A549 (cell line): ENCODE measurements at places on chromosomes 11 and 22. TPM values are rescaled to one million over a fixed set of nuclear protein-coding genes. Genes with fewer than 3 reads are reported as not detected.
A peak's percentile ranks its signal among the peaks of the same experiment; 100 is the strongest.

DNA sequence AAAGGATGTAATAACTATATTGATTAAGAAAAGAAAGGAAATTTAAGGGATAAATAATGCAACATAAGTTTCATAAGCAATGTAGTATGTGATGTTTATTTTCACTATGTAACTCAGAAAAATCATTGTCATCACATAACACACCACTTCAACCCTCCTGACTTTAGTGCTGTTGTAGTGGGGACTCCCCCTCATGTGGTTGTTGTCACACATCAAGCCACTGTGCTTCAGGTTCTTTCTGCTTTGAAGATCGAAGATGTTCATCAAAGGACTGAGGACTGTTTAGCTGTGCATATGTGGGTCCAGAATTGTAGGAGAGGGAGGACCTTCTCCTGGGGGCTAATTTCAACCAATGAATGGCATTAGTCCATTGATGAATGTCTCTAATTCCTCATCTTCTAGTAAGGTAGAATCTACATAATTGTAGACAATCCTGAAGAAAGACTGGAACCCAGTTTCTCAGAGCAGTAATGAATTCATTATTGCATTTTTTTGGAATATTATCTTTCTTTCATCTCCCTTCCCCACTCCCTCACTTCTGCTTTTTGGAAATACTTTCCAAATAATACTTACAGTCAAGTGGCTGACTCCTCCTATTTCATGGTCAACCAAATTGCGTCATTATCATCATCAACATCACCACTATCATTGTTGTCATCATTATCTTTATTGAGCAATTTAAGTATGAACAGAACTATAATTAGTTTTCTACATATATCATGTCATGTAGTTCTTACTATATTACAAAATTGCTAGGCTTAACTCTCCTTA is 9.8 kb upstream of the CARD16 start:
- no peak for DNase-seq

- DNase-seq: peak; percentile 56
These were observed 62.3 kb downstream of the PPFIBP2 start for GRCh38 chr11:7575841-7576725.

DNA sequence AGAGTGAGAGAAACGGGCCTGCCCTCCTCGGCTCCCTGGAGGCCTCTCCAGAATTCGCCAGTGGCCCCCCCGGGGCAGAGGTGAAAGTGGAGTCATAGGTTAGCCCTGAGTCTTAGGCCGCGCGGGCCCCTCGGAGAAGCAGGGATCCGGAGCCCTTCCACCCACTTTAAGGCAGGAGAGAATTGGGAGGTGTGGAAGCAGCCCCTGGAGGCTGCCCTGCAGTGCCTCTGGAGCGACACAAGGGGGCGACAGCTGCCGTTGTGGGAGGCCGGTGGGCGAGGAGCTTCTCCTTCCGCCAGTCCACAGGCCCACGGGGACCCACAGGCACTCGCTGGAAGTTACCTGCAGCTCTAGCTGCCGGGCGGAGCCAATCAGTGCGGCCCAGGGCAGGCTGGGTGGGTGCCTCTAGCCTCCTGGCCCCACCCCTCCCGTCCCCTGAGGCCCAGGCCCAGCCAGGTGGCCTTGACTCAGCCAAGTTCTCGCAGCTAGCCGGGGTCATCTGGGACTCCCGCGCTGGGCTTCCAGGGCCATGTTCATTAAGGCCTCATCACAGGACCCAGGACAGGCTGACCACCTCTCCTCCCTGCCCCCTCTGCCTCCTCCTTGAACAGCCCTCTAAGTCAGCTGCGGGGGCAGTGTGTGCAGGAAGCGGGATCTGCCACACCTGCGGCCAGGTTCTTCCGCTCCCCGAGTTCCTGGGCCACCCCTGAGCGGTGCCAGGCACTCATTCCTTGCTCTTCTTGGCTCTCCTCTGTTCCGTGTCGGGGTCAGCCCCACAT is 5.0 kb downstream of the DGKZ start:
- DNase-seq: peak; percentile 46

DNA sequence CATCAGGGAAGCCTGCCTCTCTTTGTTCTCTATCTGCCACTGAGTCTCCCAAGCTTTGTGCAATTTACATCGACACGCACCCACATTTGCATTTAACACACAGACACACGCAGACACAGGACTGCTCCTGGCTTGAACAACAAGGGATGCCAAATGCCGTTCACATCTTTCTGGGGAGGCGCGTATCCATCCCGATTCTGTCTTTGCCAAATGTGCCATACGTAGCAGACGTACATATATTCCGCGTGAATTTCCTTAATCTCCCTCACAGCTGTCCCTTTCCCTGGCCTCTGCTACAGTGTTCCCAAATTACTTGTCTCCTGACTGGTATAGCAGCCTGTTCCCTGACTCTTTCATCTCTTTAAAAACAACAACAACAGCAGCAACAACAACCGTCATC is 409.5 kb downstream of the MIAT start:
- no peak for DNase-seq

GRCh38 chr11:66045177-66045639 is 3.8 kb downstream of the GAL3ST3 start:
- DNase-seq: peak; percentile 95

GRCh38 chr11:32434356-32435151 is 785 bp downstream of the WT1 start:
- peak; percentile 52 for DNase-seq

Gene FAM76B
- polyA plus RNA-seq: 11.4 to 14.3 TPM (median 11.8 TPM) in 3 replicates

DNA sequence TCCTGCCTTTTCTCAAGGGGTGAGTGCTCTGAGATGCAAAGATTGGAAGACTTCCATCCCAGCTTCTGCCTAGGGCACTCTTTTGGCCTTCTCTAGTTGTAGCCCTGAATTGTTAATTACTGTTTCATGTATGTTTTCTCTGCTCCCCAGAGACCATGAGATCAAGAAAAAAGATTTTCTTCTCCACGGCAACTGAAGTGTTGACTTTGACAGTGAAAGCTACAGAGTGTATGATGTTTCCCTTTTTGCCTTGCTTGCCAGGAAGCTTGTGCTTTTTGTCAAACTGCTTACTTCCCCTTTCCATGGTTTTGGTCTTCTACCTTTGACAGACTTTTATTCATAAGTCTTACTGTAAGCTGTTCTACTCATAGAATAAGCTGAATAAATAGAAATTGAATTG is 23.3 kb upstream of the EIF3D start:
- DNase-seq: no peak
